ENCODE measurements at places on chromosomes 2 and 18. TPM values are rescaled to one million over a fixed set of nuclear protein-coding genes. Genes with fewer than 3 reads are reported as not detected.

The BOLL gene
- total RNA-seq: 0.14 TPM

The FN1 gene
- 1,060 TPM for total RNA-seq

The GEN1 gene
- total RNA-seq: 12.9 TPM

The RBKS gene
- 10.3 TPM for total RNA-seq

The SLC5A7 gene
- total RNA-seq: 0.12 TPM

- DNase-seq: no peak
Measured at GRCh38 chr2:189639007-189639609, 22.2 kb upstream of the ASNSD1 start.

GRCh38 chr2:112723995-112724394 is 3.2 kb downstream of the NT5DC4 start:
- no peak for DNase-seq

- DNase-seq: no peak
Measured at GRCh38 chr2:224309176-224309575, 92.7 kb downstream of the FAM124B start.

DNA sequence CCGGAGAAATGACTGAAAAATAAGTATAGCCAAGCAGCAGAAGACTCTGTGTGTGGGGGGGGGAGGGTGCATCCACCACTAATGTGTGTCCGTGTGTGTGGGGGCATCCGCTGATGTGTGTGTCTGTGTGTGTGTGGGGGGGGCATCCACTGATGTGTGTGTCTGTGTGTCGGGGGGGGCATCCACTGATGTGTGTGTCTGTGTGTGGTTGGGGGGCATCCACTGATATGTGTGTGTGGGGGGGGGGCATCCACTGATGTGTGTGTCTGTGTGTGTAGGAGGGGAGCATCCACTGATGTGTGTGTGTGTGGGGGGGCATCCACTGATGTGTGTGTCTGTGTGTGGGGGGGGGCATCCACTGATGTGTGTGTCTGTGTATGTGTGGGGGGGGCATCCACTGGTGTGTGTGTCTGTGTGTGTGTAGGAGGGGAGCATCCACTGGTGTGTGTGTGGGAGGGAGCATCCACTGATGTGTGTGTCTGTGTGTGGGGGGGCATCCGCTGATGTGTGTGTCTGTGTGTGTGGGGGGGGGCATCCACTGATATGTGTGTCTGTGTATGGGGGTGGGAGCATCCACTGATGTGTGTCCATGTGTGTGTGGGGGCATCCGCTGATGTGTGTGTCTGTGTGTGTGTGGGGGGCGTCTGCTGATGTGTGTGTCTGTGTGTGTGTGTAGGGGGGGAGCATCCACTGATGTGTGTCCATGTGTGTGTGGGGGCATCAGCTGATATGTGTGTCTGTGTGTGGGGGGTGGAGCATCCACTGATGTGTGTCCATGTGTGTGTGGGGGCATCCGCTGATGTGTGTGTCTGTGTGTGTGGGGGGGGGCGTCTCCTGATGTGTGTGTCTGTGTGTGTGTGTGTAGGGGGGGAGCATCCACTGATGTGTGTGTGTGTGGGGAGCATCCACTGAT is 125.0 kb downstream of the NFATC1 start:
- no peak for DNase-seq

GRCh38 chr2:202221873-202222272 is 16.5 kb downstream of the SUMO1 start:
- no peak for DNase-seq

DNA sequence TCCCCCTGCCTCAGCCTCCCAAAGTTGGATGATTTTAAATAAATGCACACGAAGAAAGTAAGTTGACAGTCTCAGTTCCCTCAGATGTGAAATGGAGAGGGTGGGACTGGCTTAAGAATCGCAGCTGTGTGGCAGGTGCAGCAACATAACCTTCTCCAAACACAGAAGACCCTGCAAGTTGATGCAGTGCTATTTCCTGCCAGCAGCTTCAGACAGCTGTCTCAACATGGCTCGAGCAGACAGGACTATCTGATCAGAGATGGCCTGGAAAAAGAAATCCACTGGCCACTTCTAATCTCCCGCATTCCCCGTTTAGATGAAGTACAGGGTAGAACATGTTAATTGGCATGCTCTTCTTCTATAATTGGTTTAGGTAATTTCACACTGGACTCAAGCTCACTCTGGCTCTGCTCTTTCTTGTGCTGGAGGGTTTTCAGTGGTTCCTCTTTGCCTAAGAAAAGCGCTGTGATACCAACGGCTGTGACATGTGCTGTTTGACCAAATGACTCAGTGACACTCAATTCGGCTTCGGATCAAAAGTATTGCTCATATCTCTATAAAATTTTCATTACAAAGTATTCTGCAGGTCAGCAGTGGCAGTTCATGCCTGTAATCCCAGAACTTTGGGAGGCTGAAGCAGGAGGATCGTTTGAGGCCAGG is 40.2 kb downstream of the MYOM1 start:
- DNase-seq: no peak

GRCh38 chr2:9462886-9463697 is 11.3 kb upstream of the IAH1 start:
- no peak for DNase-seq

DNA sequence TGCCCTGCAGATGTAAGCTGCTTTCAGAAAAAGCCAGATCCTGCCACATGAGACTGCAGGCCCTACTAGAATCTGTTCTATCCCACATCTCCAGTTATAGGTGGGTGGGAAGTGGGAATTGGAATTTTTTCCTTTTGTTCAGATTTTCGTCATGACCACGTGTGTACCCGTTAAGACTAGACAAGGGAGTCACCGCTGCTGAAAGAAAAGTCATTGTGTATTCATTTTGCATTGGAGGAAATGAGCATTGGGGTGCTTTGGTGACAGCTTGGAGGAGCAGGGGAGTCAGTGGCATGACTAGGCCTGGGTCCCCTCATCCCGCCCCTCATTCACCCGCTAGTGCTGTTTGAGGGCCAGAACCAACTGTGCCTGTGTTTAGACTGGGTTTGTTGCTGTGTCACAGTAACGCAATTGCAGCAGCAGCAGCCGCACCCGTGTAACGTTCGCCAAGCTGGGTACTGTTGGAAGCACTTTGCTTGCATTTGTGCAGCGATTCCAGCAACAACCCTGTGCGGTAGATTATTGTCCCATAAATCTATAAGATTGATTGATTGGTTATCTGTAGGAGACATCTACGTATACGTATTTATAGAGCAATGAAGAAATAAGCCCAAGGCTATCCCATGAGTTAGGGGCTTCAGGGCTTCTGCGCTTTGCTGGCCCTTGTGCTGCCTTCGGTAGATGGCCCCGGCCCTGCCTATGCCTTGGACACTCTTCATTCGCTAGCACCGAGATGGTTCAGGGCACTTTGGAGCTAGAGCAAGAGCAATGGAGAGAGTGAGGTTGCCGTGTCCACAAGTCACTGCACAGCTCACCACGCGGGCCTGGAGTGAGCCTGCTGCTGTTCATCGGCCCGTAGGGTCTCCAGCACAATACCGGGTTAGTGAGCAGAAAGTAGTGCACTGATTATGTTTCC is 194.9 kb downstream of the AGAP1 start:
- peak; percentile 55 for DNase-seq

DNA sequence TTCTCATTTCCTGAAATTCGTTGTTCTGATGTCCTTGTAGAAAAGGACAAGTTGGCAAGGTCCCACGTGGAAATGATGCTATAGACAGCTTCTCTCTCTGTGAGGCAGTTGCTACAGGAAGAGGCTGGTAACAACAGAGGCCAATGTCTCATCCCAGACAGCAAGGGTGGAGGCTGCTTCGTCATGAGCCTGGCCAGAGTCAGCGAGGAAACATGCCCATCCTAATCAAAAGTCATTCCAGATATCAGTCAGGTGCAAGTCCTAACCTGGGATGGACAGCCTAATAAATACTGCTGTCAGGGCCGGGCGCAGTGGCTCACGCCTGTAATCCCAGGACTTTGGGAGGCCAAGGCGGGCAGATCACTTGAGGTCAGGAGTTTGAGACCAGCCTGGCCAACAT is 6.4 kb upstream of the SMAD7 start:
- no peak for DNase-seq

- DNase-seq: no peak
Measured at GRCh38 chr18:28494151-28494550, 317.2 kb upstream of the CDH2 start.

- no peak for DNase-seq
Measured at GRCh38 chr2:24919506-24920097, 435 bp downstream of the ADCY3 start.

GRCh38 chr2:44642123-44642857 is 280.5 kb downstream of the CAMKMT start:
- no peak for DNase-seq

DNA sequence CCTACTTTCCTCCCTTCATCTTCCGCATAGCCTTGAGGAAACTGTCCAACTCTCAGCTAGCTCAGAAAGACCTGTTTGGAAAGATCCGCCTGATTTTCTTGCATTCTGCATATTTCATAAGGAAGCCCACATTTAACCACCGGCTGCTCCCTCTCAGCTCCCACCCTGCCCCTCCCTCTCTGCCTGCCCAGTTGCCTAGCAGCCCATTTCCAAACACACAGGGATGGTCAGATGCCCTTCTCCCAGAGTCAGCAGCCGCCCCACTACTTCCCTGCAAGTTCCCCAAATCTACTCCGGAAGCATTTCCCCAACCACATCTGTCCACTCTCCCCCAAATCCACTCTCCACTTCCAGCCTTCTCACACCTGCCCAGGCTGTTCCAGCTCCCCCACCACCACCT is 96.0 kb downstream of the TNS1 start:
- DNase-seq: no peak

- no peak for DNase-seq
Measured at GRCh38 chr2:224025874-224026273, 13.2 kb downstream of the SERPINE2 start.

- DNase-seq: no peak
Measured at GRCh38 chr2:205654878-205655605, 27.3 kb upstream of the NRP2 start.

DNA sequence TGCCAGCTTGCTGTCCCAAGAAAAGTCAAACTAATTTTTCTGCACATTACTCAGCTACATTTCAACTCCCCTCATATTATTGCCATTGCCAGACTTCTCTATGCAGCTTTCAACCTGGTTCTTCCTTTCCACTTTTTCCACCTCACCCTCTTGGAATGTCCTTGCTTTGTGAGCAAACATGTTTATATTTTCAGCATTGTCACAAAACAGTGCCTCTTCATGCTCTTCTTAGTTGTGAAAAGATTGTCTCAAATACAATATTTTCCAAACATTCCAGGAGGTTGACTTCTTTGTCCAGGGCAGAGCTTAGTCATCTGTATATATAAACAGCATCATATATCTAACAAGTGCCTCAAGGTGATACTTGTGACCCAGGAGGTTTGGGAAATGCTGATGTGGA is 803.3 kb upstream of the CELF4 start:
- DNase-seq: no peak

All from mucosa of descending colon (tissue), 3 donors.